ENCODE measurements at places on chromosomes 3 and 15. TPM values are rescaled to one million over a fixed set of nuclear protein-coding genes. Genes with fewer than 3 reads are reported as not detected.

DNA sequence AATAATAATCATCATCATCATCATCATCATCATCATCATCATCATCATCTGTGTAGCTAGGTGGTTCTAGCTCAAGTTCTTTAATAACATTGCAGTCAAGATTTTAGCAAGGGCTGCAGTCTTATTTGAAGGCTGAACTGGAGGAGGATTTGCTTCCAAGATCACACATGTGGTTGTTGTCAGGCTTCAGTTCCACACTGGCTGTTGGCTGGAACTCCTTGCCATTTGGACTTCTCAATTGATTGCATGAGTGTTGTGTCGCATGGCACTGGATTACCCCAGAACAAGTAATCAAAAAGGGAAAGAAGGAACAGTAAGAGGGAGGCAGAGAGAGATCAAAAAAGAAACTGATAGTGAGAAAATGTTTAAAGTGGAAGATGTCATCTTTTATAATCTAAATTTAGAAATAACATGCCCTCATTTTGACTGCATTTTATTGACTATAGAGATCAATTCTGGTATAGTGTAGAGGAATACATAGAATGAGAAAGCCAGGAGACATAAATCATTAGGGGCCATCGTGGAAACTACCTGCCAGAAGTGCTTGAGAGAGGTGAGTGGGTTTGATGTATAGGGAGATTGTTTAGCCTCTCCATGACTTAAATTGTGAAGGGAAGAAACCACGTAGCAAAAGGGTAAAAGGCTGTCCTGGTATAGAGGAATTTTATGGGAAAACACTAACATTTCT is 346.6 kb upstream of the RBMS3 start:
- H3K27ac ChIP-seq = peak overlapping the region; percentile 42
- no peak for DNase-seq
- peaks cover 4% of the 10 kb centered on the region for H3K36me3 ChIP-seq
- peak overlapping the region; percentile 46 for H3K4me3 ChIP-seq

GRCh38 chr15:31842532-31843195 is 187.7 kb upstream of the CHRNA7 start:
- DNase-seq = no peak
- no peaks in the 10 kb centered on the region for H3K36me3 ChIP-seq
- H3K4me3 ChIP-seq = no peak overlapping the region
- no peaks in the 10 kb centered on the region for H3K4me1 ChIP-seq

The SLC28A2 gene
- total RNA-seq = not detected

DNA sequence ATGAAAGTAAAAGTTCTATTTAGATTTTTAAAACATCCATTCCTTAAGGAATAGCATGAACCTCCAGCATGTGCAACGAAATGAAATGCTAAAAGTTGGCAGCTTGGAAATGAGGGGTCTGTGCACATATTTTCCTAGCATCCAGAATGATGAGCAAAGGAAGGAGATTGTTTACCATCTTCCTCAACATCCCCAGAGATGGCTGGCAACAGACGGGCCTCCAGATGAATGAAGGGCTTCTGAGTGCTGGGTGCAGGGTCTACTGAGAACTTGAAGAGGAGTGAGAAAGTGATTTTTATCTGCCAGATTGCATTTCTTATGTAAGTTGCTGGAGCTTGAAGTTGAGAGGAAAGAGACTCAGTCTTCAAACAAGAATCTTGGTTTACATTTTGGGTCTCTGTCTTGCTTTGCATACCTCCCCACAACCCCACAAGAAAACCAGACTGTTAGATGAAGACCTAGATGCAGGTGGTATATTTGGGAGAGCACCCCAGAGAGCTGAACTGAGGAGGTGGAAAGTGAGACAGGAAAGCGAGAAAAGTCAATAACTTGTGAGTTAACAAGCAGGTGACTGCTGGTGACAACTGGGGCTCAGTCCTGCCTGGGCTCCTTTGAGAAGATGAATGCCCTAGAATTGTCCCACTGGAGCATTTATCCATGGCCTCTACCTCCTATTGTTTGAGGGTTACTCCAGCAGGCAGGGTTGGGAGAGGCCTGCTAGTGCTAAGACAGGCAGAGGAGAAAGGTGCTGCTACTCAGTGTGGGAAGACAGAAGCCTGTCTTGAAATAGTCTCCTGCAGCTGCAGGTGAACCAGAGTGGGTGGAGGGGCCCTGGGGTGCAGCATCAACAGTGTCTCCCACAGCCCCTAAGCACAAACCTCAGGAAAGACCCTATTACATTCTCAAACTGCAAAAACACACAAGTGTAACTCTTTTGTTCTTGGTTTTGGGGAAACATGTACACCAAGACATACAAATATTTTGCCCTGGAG is 10.5 kb upstream of the CCK start:
- H3K4me3 ChIP-seq = no peak overlapping the region
- no peak for DNase-seq
- H3K27me3 ChIP-seq = peaks cover 22% of the 10 kb centered on the region
- H3K27ac ChIP-seq = no peak overlapping the region
- H3K4me1 ChIP-seq = no peaks in the 10 kb centered on the region

- H3K27ac ChIP-seq = no peak overlapping the region
- no peak for DNase-seq
- H3K36me3 ChIP-seq = no peaks in the 10 kb centered on the region
- H3K4me3 ChIP-seq = no peak overlapping the region
- no peaks in the 10 kb centered on the region for H3K27me3 ChIP-seq
- H3K4me1 ChIP-seq = no peaks in the 10 kb centered on the region
Observed at GRCh38 chr3:90092994-90093393, 985.6 kb downstream of the EPHA3 start.

GRCh38 chr15:79071901-79072300 is 18.7 kb downstream of the RASGRF1 start:
- peaks cover 5% of the 10 kb centered on the region for H3K27me3 ChIP-seq
- H3K4me1 ChIP-seq = no peaks in the 10 kb centered on the region
- no peak overlapping the region for H3K4me3 ChIP-seq
- no peak for DNase-seq
- no peak overlapping the region for H3K27ac ChIP-seq
- no peaks in the 10 kb centered on the region for H3K36me3 ChIP-seq

The PKM gene
- 3,912 TPM for total RNA-seq

- no peak overlapping the region for H3K4me3 ChIP-seq
- DNase-seq = no peak
- H3K27me3 ChIP-seq = no peaks in the 10 kb centered on the region
- H3K36me3 ChIP-seq = no peaks in the 10 kb centered on the region
- H3K4me1 ChIP-seq = no peaks in the 10 kb centered on the region
Observed at GRCh38 chr3:175852560-175852959, 993.4 kb downstream of the NAALADL2 start.

DNA sequence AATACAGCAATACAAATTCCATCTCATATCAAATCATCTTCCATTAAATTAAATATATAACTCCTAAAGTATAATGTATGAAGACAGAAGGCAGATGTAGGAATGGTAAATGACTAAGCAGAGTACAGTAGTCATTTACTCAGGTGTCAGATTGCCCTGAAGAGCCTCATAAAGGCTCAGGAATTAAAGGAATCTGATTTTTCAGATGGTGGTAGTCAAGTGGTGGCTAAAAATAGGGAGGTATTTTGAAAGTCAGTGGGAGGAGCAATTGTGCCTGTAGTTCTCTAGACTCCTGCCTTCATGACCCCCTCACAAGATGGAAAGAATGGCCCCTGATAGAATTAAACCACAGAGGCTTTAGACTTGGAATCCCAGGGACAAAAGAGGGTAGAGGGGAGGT is 142.7 kb upstream of the SYNPR start:
- peaks cover 7% of the 10 kb centered on the region for H3K36me3 ChIP-seq
- H3K4me3 ChIP-seq = no peak overlapping the region
- DNase-seq = no peak
- no peak overlapping the region for H3K27ac ChIP-seq
- H3K4me1 ChIP-seq = no peaks in the 10 kb centered on the region
- no peaks in the 10 kb centered on the region for H3K27me3 ChIP-seq

DNA sequence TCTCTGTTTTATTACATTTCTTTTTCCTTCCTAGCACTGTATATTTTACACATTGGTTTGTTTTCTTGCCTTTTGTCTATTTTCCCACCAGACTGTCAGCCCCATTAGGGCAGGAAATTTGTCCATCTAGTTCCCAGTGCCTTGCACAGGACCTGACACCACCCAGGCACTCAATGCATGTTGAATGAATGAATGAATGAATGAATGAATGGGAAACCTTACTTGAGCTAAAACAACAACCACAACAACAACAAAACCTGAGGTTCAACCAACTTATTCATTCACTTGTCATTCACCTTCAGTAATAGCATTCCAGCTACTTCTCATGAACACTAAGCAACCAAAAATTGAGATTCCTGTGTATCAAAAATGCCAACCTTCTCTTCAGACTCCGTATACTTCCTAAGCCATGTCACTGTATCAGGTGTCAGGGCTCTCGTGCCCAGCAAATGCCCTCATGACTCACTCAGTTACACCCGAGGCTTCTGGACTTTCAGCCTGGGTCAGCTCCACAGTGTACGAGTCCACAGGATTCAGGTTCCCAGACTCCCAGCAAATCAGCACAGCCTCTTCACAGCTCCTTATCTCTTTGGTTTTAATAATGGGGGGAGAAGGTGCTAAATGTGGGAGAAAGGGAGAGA is 37.3 kb downstream of the FSD2 start:
- H3K27me3 ChIP-seq = peaks cover 2% of the 10 kb centered on the region
- H3K4me3 ChIP-seq = no peak overlapping the region
- H3K4me1 ChIP-seq = peaks cover 5% of the 10 kb centered on the region
- no peak overlapping the region for H3K27ac ChIP-seq

DNA sequence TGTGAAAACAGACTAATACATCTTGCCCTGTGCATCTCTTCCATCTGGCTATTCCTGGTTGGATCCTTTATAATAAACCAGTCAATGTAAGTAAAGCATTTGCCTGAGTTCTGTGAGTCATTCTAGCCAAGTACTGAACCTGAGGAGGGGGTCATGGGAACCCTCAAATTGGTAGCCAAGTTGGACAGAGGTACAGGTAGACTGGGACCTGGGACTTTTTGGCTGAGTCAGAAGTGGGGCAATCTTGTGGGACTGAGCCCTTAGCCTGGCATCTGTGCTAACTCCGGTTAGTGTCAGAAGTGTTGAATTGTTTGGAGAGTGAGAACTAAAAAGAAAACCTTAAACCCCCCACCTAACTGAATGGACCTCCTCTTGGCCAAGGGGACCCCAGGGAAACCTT is 21.0 kb upstream of the LIMD1 start:
- H3K27me3 ChIP-seq = no peaks in the 10 kb centered on the region
- DNase-seq = no peak
- H3K36me3 ChIP-seq = no peaks in the 10 kb centered on the region
- H3K27ac ChIP-seq = no peak overlapping the region

The GOLGA8B gene
- total RNA-seq = 115 TPM

The PEX5L gene
- 1.5 TPM for total RNA-seq

The SCN11A gene
- 0.05 TPM for total RNA-seq

The MASP1 gene
- not detected for total RNA-seq

The YEATS2 gene
- total RNA-seq = 66.1 TPM

DNA sequence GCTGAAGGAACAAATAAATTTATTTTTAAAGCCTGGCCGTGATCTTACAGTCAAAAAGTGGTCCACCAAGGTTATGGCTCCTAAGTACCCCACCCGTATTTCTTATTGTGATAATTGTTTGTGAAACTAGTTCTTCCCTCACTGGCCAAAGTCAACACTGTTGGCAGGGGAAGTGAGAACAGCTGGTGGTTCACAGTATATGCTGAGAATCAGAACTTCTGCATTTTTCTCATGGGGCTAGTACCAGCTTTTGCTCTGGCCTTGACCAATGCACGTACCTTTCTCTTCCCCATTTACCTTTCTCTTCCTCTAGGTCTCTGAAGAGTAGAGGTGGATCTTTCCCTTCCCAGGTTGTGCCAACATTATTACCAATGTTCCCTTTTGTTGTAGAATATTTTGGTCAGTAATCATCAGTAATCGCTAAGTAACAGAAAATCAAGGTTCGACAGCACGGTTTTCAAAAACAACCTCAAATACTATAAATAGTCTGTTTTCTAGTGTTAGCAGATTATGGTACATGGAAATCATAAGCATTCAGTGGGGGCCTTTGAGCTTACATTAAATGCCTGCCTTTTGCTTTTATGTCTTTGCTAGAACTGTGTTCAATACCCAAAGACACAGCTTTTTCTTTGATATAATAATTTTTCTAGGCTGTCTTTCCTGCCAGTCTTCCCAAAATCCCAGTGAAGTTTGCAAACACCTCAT is 268.0 kb downstream of the LPP start:
- H3K27me3 ChIP-seq = no peaks in the 10 kb centered on the region
- H3K4me1 ChIP-seq = peaks cover 62% of the 10 kb centered on the region
- peak overlapping the region; percentile 92 for H3K27ac ChIP-seq
- H3K36me3 ChIP-seq = peaks cover 35% of the 10 kb centered on the region

The CCRL2 gene
- 4.0 TPM for total RNA-seq

The ATP8B4 gene
- 273 TPM for total RNA-seq

DNA sequence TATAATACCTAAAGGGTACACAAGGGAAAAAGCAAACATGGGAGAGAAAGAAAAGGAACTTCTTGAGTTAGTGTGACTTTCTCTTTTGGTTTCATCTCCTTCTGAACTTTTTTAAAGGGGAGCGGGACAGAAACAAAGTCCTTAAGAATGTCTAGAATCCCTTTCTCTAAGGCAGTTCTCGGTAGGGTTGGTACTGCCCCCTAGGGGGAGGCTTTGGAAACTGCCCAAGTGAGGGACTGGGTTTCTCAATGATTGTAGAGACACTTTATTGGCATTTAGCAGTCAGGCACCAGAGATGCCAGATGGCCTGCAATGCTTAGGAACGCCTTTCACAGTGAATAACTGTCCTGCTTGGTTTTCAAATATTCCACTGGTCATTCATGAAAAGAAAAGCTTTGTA is 172.7 kb downstream of the WDR72 start:
- H3K4me3 ChIP-seq = no peak overlapping the region
- no peaks in the 10 kb centered on the region for H3K36me3 ChIP-seq
- DNase-seq = no peak
- no peaks in the 10 kb centered on the region for H3K4me1 ChIP-seq

The NME9 gene
- not detected for total RNA-seq

DNA sequence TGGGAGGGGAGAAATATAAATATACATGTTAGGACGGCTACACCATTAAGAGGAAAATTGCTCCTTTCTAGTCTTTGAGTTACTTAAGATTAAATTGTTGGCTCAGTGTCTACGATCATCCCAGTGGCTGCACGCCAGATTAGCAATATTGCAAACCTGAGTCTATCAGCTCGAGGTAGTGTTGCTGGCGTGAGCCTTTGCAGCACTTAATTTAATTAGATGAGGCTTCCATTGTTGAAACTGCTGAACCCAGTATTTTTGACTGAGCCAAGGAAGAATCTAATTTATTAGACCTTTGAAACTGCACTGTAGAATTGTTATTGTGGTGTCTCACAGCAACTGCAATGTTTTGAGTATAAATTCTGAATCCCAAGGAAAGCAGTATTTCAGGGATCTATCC is 782.4 kb upstream of the ROBO1 start:
- H3K36me3 ChIP-seq = no peaks in the 10 kb centered on the region
- no peaks in the 10 kb centered on the region for H3K27me3 ChIP-seq
- no peak for DNase-seq
- no peak overlapping the region for H3K27ac ChIP-seq

GRCh38 chr15:57218826-57219576 is 157.3 kb upstream of the CGNL1 start:
- H3K27me3 ChIP-seq = no peaks in the 10 kb centered on the region
- no peak for DNase-seq
- no peak overlapping the region for H3K27ac ChIP-seq
- peaks cover 15% of the 10 kb centered on the region for H3K4me1 ChIP-seq

All from natural killer cell treated with Interleukin-12 subunit alpha and Interleukin-12 subunit beta and Interleukin-15 and Interleukin-18, amount 100 ng/mL, for 72 hours (primary cell).